Activated CD8-positive, alpha-beta memory T cell treated with anti-CD3 and anti-CD28 coated beads, Interleukin-2, amount 10 ng/mL, durations not matched to agents 7 days and 5 days (primary cell): ENCODE measurements at places on chromosomes 13 and 19. TPM values are rescaled to one million over a fixed set of nuclear protein-coding genes. Genes with fewer than 3 reads are reported as not detected.

DNA sequence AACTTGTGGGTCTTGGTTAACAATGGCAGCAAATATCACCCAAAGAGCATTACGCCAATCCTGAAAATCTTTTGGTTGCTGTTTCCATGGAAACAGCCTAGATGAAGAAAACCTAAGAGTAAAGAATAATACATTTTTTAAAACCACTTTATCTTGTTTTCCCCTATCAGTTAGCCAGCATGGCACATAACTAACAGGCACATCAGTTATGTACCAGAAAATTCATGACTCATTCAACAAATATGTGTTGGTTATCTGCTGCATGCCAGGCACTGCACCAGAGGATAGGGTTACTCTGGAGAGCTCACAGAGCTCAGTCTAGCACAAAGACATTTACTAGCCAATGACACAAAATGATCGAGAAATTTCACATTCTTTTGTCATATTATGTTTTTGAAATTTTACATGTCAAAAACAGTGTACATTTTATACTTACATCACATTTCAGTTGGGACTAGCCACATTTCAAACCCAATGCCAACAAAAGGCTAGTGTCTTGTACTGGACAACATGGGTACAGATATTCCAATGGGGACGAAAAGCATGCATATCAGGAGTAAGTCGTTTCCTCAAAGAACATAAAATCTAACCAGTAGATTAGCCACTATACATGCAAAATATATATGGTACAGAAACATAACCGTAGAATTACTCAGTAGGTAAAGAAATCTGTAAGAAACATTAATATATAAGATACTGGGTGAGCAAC, 20.3 kb downstream of the LNX2 start:
- H3K4me1 ChIP-seq: no peaks in the 10 kb centered on the region
- H3K36me3 ChIP-seq: no peaks in the 10 kb centered on the region
- no peak for DNase-seq
- no peak overlapping the region for H3K27ac ChIP-seq
- H3K27me3 ChIP-seq: no peaks in the 10 kb centered on the region

DNA sequence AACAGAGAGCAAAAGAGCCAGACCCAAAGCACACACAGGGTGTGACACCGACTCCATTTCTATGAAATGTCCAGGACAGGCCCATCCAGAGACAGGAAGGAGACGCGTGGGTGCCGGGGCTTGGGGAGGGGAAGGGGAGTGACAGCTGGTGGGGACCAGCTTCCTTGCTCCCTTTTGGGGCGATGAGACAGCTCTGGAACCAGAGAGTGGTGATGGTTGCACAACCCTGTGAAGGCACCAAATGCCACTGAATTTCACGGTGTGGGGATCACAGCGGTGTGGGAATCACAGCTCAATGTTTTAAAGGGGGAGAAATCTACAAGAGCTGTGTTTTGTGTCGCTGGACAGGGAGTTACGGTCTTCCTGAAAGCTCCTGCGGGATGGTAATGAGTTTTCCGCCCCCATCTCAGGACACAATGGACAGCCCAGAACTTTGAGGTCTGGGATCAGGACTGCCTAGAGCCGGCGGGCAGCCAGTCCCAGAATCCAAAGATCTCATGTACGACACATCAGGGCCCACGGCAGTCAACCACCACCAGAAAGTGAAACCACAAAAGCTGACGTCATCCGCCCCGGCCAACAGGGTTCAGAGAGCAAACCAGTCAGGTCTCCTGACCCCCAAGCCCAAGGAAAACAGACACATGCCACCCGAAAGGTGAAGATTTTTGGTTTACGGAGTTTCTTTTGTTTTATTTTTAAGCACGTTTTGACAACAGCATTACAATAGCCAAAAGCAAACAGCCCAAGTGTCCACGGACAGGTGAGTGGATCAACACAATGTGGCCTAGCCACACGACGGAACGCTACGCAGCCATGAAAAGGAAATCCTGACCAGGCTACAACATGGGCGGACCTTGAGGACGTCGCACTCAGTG, 7.3 kb downstream of the SGTA start:
- DNase-seq: peak; percentile 89
- peaks cover 31% of the 10 kb centered on the region for H3K4me1 ChIP-seq
- H3K4me3 ChIP-seq: peak overlapping the region; percentile 69
- H3K27ac ChIP-seq: peak overlapping the region; percentile 85

CCDC8 gene
- not detected for total RNA-seq

DNA sequence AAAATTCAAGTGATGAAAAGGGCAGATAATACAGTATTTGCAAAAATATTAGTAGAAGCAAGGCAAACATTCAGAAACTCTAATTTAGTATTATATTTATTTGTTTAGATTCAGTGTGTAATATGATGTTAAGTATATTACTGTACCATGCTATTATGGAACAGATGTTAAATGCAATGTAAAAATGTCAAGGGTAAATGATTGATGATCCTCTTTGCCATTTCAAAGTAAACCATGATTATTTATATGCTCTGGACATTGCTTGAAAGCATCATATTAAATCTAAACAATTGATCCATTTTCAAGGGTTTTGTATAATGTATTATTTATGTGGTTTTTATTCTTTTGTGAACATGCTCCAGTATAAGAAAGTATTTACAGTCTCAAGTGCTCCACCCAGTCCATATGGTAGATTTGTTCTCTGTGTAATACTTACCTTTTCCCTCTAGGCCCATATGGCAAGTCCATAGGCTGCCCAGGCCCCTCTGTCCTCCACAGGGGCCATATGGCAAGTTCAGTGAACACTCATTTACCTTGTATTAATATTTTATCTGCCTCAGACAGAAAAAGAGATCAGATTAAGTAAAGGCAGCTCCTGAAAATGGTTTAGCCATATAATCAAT, 353.5 kb downstream of the DACH1 start:
- H3K36me3 ChIP-seq: no peaks in the 10 kb centered on the region
- no peaks in the 10 kb centered on the region for H3K27me3 ChIP-seq
- DNase-seq: no peak
- H3K4me1 ChIP-seq: no peaks in the 10 kb centered on the region
- H3K4me3 ChIP-seq: no peak overlapping the region
- no peak overlapping the region for H3K27ac ChIP-seq

DNA sequence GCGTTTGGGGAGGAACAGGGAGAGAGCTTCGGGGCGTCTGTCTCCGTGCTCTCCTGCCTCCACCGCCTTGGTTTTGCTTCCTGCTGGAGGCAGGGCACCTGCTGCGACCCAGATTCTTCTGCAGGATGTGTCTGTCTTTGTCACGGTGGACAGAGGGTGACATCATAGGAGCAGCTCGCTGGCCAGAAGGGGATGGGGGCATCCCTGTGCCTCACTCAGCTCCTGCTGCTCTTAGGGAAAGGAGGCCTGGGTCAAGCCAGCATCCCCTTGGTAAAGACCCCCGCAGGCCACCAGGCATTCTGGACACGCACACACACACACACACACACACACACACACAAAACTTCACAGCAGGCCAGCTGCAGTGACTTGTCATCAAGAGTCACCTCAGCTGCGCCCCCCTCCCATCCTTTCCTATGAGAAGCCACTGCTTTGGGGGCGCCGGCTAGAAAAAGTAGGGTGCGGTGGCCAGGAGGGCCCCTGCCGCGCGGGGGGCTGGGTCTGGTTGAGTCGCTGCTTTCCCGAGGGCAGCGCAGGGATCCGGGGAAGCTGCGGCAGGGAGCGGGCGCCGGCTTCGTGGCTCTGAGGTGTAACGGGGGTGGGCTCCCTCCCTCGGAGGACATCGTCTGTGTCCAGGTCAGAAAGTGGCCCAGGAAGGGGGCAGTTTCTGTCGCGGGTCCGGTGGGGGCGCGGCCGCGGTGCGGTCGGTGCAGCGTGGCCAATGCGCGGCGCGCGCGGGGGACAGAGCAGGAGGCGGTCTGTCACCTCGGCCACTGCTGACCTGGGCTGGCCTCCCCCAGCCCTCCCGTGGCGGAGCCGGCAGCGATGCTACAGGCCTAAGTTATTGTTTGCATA, 15.8 kb upstream of the NPAS1 start:
- H3K4me1 ChIP-seq: peaks cover 2% of the 10 kb centered on the region
- peaks cover 6% of the 10 kb centered on the region for H3K36me3 ChIP-seq
- H3K4me3 ChIP-seq: no peak overlapping the region
- H3K27me3 ChIP-seq: peaks cover 12% of the 10 kb centered on the region
- DNase-seq: no peak
- no peak overlapping the region for H3K27ac ChIP-seq

GRCh38 chr19:10680545-10681135, 20.6 kb upstream of the QTRT1 start:
- no peak for DNase-seq
- no peaks in the 10 kb centered on the region for H3K4me1 ChIP-seq
- no peak overlapping the region for H3K27ac ChIP-seq
- H3K27me3 ChIP-seq: no peaks in the 10 kb centered on the region
- H3K4me3 ChIP-seq: no peak overlapping the region

C19orf38 gene
- total RNA-seq: 1.7 TPM

DNA sequence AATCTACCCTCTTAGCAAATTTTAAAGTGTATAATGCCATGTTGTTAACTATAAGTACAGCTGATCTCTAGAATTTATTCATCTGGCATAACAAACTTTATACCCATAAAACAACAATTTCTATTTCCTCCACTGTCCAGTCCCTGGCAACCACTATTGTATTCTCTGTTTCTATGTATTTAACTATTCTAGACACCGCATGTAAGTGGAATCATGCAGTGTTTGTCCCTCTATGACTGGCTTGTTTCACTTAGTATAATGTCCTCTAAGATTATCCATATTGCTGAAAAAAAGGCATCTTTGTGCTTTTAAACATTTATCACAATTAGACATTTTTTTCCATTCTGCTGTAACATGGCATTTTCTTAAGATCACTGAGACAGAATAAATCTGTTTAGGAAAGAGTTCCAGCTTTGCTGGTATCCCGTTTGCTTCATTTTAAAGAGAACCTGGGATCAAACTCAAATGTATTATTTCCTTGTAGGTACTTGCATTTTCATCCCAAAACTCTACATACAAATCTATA, 1191.0 kb downstream of the SLITRK5 start:
- H3K27ac ChIP-seq: no peak overlapping the region
- no peak overlapping the region for H3K4me3 ChIP-seq
- no peaks in the 10 kb centered on the region for H3K27me3 ChIP-seq
- no peaks in the 10 kb centered on the region for H3K36me3 ChIP-seq
- no peak for DNase-seq

- no peak overlapping the region for H3K27ac ChIP-seq
- H3K36me3 ChIP-seq: peaks cover 34% of the 10 kb centered on the region
- no peak overlapping the region for H3K4me3 ChIP-seq
- H3K4me1 ChIP-seq: peaks cover 8% of the 10 kb centered on the region
- no peak for DNase-seq
Measured at GRCh38 chr13:46041419-46041839, 11.1 kb downstream of the ZC3H13 start.

GRCh38 chr13:89115307-89115706, 1444.1 kb downstream of the SLITRK5 start:
- H3K4me3 ChIP-seq: no peak overlapping the region
- no peak overlapping the region for H3K27ac ChIP-seq
- H3K4me1 ChIP-seq: no peaks in the 10 kb centered on the region
- H3K27me3 ChIP-seq: no peaks in the 10 kb centered on the region

DNA sequence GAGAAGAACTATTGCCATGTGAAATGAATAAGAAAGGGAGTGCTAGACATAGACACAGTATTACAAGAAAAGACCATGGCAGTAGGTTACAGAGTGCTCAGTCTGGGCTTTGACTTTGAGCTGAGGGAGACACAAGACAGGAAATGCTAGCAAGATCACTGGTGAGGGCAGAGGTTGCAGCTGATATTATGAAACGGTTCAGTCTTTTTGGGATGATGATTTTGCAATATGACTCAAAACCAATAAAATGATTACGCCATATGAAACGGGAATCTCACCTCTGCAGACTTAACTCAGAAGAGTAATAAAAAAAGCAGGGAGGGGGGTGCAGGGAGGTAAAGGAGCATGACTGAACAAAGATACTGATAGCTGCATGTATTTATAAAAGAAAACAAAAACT, 123.1 kb downstream of the RBM26 start:
- no peak overlapping the region for H3K4me3 ChIP-seq
- peaks cover 4% of the 10 kb centered on the region for H3K4me1 ChIP-seq
- no peaks in the 10 kb centered on the region for H3K27me3 ChIP-seq
- H3K36me3 ChIP-seq: no peaks in the 10 kb centered on the region
- DNase-seq: no peak

GRCh38 chr13:111166882-111167675, 52.0 kb downstream of the ARHGEF7 start:
- peaks cover 39% of the 10 kb centered on the region for H3K4me1 ChIP-seq
- no peak overlapping the region for H3K4me3 ChIP-seq
- H3K27ac ChIP-seq: peak overlapping the region; percentile 61

- no peak for DNase-seq
- no peak overlapping the region for H3K27ac ChIP-seq
- H3K4me3 ChIP-seq: no peak overlapping the region
Measured at GRCh38 chr13:114032126-114032799, 58.4 kb upstream of the C13orf46 start.

DNA sequence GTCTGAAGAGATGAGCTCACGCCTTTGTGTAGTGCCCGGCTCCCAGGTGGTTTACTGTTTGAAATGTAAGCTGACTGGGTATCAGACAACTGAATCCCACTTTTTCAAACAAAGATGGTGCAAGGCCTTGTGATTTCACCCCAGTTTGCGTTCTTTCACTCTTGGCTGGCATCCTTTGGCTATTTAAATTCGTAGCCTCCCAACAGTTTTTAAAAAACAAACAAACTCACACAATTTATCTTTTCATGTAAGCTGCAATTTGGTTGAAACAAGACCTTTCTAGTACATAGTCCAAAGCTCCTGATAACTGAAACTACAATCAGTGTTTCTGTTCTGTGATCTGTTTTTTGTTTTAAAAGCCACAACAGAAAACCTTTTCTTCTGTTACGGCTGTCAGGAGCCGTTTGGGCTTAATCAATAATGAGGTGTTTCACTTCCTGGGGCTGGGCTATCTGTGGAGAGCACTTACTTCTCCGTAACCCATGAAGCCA, 65.1 kb upstream of the NPAS1 start:
- H3K4me3 ChIP-seq: peak overlapping the region; percentile 76
- H3K4me1 ChIP-seq: peaks cover 83% of the 10 kb centered on the region
- no peaks in the 10 kb centered on the region for H3K27me3 ChIP-seq
- H3K27ac ChIP-seq: peak overlapping the region; percentile 100

- H3K4me1 ChIP-seq: no peaks in the 10 kb centered on the region
- DNase-seq: no peak
- H3K36me3 ChIP-seq: no peaks in the 10 kb centered on the region
Measured at GRCh38 chr13:57824121-57824520, 192.6 kb downstream of the PCDH17 start.

GRCh38 chr19:45645631-45646344, 6.6 kb upstream of the EML2 start:
- peak; percentile 93 for DNase-seq
- peaks cover 3% of the 10 kb centered on the region for H3K36me3 ChIP-seq
- peaks cover 33% of the 10 kb centered on the region for H3K4me1 ChIP-seq
- H3K27ac ChIP-seq: peak overlapping the region; percentile 79
- H3K4me3 ChIP-seq: peak overlapping the region; percentile 78
- no peaks in the 10 kb centered on the region for H3K27me3 ChIP-seq

DNA sequence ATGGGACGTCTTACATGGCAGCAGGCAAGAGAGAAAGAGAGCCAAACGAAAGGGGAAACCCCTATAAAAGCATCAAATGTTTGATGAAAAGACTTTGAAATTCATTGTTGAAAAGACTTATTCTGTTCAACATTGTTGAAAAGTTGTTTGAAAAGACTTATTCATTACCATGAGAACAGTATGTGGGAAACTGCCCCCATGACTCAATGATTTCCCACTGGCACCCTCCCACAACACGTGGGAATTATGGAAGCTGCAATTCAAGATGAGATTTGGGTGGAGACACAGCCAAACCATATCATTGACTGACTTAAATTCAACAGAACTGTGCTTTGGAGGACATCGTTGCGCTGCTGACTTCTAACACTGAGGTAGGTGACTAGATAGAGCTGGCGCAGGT, 48.0 kb upstream of the RCBTB2 start:
- peaks cover 4% of the 10 kb centered on the region for H3K36me3 ChIP-seq
- no peak for DNase-seq
- no peak overlapping the region for H3K27ac ChIP-seq
- H3K27me3 ChIP-seq: peaks cover 44% of the 10 kb centered on the region
- H3K4me3 ChIP-seq: no peak overlapping the region
